ENCODE measurements at places on chromosomes 3 and 15.
A peak's percentile ranks its signal among the peaks of the same experiment; 100 is the strongest.

DNA sequence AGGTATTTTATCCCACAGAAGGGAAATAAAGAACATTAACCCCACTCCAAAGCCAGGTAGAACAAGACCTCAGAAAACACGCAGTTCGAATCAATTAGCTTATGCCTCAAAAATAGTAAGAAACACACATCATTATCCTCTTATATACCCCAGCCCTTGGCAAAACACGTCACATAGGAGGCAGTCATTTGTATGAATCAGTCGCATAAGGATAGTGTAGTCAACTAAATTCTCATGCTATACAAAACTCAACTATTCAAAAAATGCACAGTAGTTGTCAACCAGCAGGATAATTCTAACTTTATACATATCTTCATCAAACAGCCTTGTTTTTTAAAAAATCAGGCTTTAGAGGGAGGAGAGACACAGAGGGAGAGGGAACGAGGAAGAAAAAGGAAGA lies 298.4 kb downstream of the FOXP1 start:
- H3K4me3 ChIP-seq, result no peak overlapping the region
- H3K36me3 ChIP-seq, result no peaks in the 10 kb centered on the region
- no peaks in the 10 kb centered on the region for H3K4me1 ChIP-seq
- no peak overlapping the region for H3K27ac ChIP-seq
- no peak for DNase-seq
- no peaks in the 10 kb centered on the region for H3K27me3 ChIP-seq

DNA sequence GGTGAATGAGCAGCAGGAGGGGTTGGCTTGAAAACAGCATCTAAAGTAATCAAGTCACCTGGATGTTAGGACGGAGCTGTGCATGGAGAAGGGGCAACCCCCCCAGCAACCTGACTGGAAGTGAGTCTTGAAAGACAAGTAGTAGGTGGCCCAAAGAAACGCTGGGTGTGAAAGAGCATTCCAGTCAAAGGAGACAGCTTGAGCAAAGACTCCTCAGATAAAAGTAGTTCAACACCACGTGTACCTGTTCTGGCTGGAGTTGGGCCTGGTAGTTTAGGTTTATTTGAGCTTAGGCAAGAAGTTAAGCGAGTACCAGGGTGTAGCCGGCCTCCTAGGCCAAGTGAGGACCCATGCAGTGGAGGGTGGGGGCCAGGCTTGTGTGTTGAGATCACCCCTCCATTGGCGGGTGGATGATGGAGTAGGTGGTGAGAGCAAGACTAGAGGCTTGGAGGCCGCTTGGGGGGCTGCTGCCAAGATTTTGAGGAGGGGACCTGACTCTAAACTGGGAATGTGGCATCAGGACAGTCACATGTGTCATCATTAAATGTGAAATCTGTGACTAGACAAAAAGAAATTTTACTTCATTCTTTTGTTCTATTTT lies 61.3 kb downstream of the ABHD2 start:
- no peak overlapping the region for H3K27ac ChIP-seq
- DNase-seq, result no peak
- H3K4me3 ChIP-seq, result no peak overlapping the region
- H3K4me1 ChIP-seq, result peaks cover 7% of the 10 kb centered on the region
- no peaks in the 10 kb centered on the region for H3K27me3 ChIP-seq

- no peak overlapping the region for H3K27ac ChIP-seq
- 0 out of 2 replicates have a peak, but pooled peaks cover 2% of the 10 kb centered on the region for H3K27me3 ChIP-seq
- no peak for DNase-seq
- no peaks in the 10 kb centered on the region for H3K36me3 ChIP-seq
- H3K4me3 ChIP-seq, result no peak overlapping the region
Measured at GRCh38 chr3:146589899-146590508, 15.1 kb downstream of the PLSCR5 start.

DNA sequence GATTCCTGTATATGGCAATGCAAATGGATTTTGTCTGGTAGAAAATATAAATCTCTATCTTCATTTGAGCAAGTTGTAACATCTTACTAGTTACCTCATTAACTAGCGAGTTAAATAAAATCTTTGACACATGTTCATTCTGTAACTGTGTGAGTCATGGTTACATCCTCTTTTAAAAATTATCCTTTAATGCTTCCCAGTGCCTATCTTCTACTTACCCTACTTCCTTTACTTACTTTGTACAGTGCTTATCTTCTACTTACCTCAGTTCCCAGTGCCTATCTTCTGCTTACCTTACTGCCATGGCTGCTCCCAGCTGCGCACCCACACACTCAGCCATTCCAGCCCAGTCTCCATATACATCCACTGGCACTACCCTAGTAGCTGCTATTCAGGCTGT lies 71.9 kb upstream of the GOLGA8B start:
- no peak overlapping the region for H3K27ac ChIP-seq
- no peaks in the 10 kb centered on the region for H3K27me3 ChIP-seq
- no peak overlapping the region for H3K4me3 ChIP-seq
- H3K36me3 ChIP-seq, result no peaks in the 10 kb centered on the region
- no peak for DNase-seq

GRCh38 chr15:32855942-32856341 lies 138.1 kb downstream of the GREM1 start:
- no peaks in the 10 kb centered on the region for H3K27me3 ChIP-seq
- H3K4me3 ChIP-seq, result no peak overlapping the region

- H3K27me3 ChIP-seq, result no peaks in the 10 kb centered on the region
- DNase-seq, result no peak
- no peaks in the 10 kb centered on the region for H3K4me1 ChIP-seq
- no peaks in the 10 kb centered on the region for H3K36me3 ChIP-seq
- H3K4me3 ChIP-seq, result no peak overlapping the region
Measured at GRCh38 chr15:83977992-83978391, 257.6 kb upstream of the GOLGA6L4 start.

GRCh38 chr3:4744405-4745234 lies 234.6 kb upstream of the BHLHE40 start:
- H3K36me3 ChIP-seq, result no peaks in the 10 kb centered on the region
- H3K4me3 ChIP-seq, result no peak overlapping the region
- H3K27ac ChIP-seq, result peak overlapping the region; percentile 63
- DNase-seq, result peak; percentile 52
- H3K27me3 ChIP-seq, result no peaks in the 10 kb centered on the region
- peaks cover 50% of the 10 kb centered on the region for H3K4me1 ChIP-seq

GRCh38 chr3:109188741-109189140 lies 52.2 kb downstream of the C3orf85 start:
- no peaks in the 10 kb centered on the region for H3K36me3 ChIP-seq
- H3K27ac ChIP-seq, result no peak overlapping the region
- H3K4me1 ChIP-seq, result no peaks in the 10 kb centered on the region

DNA sequence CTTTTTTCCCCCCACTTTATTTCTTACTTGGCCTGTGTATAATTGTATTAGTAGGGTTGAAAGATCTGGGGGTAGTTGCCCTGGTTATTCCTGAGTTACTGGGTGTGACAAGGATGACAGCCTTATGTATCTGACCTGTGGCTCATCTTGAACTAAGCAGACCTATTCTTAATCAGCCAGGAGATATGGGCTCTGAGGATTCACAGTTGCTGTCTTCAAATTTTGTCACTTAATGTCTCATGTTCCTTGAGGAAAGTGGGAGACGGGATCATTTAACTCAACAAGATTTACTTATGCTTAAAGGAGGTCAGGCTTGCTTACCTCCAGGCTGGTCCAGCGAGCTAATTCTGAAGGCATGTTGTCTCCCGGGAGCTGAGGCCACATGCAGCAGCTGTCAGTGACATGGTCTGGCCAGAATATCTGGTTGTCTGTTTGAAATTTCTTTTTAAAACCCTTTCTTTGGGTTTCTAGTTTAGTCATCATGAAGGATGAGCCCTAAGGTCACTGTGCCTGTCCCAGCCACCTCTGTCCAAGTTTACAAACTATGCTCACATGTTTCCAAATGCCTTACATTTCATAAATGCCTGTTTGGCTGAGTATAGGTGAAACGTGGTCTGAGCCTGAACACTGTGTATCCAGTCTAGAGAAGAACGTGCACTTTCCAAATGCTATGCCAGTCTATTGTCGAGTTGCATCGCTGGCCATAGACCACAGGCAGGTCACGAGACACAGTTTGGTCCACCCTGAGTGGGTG lies 26.8 kb downstream of the LRTM1 start:
- no peaks in the 10 kb centered on the region for H3K36me3 ChIP-seq
- H3K4me3 ChIP-seq, result no peak overlapping the region
- no peak overlapping the region for H3K27ac ChIP-seq
- H3K27me3 ChIP-seq, result no peaks in the 10 kb centered on the region
- H3K4me1 ChIP-seq, result peaks cover 28% of the 10 kb centered on the region
- DNase-seq, result no peak

- no peaks in the 10 kb centered on the region for H3K27me3 ChIP-seq
- no peaks in the 10 kb centered on the region for H3K4me1 ChIP-seq
- DNase-seq, result peak; percentile 27
- no peak overlapping the region for H3K4me3 ChIP-seq
Measured at GRCh38 chr15:68376447-68377060, 55.4 kb downstream of the ITGA11 start.

DNA sequence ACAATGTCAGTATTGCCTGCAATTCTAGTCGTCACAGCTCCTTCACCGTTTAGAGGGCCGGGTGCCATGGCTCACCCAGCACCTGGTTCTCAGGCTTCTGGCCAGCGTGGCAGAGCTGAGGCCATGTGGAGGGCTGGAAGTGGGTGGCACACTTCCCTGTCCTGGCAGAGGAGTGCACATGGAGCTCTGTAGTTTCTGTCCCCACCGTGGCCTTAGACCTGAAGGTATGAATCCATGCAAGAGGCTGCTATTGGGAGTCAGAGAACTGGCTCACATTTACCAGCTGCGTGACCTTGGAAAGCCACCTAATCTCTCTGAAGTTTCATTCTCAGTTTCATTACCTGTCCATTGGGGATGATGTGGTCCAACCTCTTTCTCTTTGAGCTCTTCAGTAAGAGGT lies 22.2 kb downstream of the EPHB1 start:
- no peaks in the 10 kb centered on the region for H3K36me3 ChIP-seq
- no peaks in the 10 kb centered on the region for H3K4me1 ChIP-seq
- H3K27ac ChIP-seq, result no peak overlapping the region
- no peak overlapping the region for H3K4me3 ChIP-seq
- H3K27me3 ChIP-seq, result no peaks in the 10 kb centered on the region

DNA sequence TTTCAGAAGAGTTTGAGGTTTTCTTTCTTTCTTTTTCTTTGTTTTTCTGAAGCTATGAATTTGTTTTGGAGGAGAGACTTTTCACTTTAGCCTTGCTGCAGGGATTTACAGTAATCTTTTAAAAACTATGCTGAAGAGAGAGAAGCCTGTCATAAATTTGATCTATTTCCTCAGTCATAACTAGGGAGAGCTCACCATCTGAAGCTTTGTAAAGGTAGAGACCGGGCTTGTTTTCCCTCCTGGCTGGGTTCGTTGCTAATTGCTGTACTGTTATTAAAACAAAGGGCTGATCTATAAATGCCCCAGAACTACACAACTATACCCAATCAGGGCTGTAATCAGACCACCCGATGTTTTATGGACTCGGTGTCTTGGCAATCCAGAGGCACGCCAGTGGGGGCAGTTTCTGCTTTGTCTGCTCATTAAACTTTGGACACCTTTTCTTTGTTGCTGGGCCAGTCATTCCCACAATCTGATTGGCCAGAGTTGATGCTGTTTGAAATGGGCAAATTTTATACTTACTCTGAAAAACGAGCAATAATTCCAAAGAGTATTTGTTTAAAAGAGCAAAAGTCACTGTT lies 164.3 kb downstream of the CACNA1D start:
- no peaks in the 10 kb centered on the region for H3K36me3 ChIP-seq
- no peak overlapping the region for H3K27ac ChIP-seq
- no peak for DNase-seq
- H3K4me3 ChIP-seq, result no peak overlapping the region

DNA sequence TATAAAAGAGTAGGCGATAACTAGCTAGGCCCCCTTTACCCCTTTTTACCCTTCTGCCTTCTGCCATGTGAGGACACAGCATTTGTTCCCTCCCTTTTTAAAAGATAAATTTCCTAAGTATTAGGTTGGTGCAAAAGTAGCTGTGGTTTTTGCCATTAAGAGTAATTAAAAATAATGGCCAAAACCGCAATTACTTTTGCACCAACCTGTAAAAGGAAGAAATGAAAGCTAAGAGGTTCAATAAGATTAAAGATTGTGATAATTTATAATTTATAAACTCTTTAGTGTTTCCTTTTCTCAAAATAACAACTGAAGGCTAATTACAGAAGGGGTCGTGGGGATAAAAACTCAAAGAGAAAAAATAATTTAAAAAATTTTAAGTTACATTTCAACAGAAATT lies 283.5 kb upstream of the PDZRN3 start:
- no peaks in the 10 kb centered on the region for H3K4me1 ChIP-seq
- no peaks in the 10 kb centered on the region for H3K27me3 ChIP-seq
- H3K27ac ChIP-seq, result no peak overlapping the region

- DNase-seq, result no peak
- H3K4me3 ChIP-seq, result no peak overlapping the region
- peak overlapping the region; percentile 57 for H3K27ac ChIP-seq
- peaks cover 4% of the 10 kb centered on the region for H3K36me3 ChIP-seq
- peaks cover 16% of the 10 kb centered on the region for H3K4me1 ChIP-seq
Measured at GRCh38 chr3:129855832-129856419, 37.6 kb downstream of the TMCC1 start.

DNA sequence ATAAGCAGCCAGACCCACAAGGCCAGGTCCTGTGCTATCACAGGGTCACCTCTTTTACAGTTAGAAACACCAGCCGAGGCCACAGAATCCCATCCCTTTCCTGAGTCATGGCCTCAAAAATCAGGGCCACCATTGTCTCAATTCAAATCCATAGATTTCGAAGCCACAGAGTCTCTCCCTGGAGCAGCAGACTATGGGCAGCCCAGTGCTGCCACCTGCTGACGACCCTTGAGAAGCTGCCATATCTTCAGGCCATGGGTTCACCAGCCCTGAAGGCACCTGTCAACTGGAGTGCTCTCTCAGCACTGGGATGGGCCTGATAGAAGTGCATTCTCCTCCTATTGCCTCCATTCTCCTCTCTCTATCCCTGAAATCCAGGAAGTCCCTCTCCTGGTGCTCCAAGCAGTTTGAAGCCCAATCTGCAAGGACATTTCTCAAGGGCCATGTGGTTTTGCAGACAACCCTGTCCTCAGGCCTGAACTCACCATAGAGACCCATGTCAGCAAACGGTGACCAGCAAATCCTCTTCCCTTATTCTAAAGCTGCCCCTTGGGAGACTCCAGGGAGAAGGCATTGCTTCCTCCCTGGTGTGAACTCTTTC lies 39.6 kb downstream of the TGM4 start:
- H3K4me1 ChIP-seq, result no peaks in the 10 kb centered on the region
- DNase-seq, result peak; percentile 63
- H3K27me3 ChIP-seq, result no peaks in the 10 kb centered on the region
- no peak overlapping the region for H3K27ac ChIP-seq
- H3K4me3 ChIP-seq, result no peak overlapping the region

DNA sequence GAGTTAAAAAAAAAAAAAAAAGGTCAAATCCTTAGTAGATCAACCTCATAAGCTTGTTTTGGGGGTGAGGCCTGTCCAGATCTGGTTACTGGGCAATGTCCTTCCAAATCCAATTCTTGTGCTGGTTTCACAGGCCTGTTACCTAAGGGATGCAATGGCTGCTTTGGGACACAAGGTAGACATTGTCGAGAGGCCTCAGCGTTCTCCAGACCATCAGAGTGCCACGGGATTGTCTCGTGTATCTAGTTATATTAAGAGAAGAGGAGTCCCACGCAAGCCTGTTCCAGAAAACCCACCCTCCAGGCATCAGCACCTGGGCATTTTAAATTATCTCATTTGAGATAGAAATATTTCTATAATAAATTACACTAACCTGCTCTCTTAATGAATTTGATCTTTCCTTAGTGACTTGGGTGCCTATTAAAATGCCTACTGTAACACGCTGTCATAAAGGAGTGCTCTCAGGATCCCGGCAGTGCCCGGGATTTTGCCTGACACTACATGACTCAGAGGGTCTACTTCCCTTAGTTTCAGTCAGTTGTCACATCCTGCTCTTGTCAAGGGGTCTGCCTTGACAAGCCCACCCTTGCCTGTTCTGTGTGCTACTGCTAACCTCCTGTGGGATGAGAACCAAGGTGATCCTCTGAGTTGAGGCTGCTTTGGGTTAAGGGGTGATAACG lies 116.0 kb downstream of the LIPC start:
- DNase-seq, result no peak
- peaks cover 55% of the 10 kb centered on the region for H3K4me1 ChIP-seq
- no peaks in the 10 kb centered on the region for H3K36me3 ChIP-seq
- H3K4me3 ChIP-seq, result no peak overlapping the region
- H3K27ac ChIP-seq, result peak overlapping the region; percentile 38
- no peaks in the 10 kb centered on the region for H3K27me3 ChIP-seq
